NCI-H2029 (cell line): ENCODE measurements at places on chromosomes 12 and 14.

DNA sequence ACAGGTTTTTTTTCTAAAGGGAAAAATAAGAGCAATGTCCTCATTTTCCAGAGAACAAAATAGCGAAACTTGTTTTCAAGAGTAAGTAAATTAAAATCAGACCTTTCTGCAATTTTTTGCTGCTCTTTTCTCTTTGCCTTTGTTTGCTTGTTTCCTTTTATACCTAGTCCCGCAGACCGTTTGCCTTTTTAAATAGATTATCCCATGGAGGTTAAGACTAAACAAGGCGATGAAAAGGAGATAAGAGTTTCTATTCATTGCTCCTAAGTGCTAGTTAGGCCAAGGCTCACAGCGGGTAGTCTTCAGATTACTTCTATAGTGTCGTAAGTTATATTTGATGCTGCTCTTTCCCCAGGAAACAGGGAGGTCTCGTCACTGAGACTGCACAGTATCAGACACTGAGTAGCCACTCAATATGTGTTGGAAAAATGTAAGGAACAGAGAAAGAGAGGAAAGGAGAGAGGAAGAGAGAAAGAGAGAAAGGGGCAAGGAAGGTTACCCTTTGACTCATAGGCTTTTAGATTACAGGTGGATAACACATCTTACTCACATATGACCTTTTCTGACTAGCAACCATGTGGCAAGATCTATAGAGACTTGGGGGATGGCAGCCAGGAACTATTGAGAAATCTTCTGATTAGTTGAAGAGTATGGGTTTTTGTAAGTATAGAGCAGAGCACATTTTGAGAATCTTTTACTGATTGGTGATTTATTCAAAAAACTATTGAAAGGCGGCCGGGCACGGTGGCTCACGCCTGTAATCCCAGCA, 107.5 kb upstream of the PARP11 start:
- no peak for DNase-seq

DNA sequence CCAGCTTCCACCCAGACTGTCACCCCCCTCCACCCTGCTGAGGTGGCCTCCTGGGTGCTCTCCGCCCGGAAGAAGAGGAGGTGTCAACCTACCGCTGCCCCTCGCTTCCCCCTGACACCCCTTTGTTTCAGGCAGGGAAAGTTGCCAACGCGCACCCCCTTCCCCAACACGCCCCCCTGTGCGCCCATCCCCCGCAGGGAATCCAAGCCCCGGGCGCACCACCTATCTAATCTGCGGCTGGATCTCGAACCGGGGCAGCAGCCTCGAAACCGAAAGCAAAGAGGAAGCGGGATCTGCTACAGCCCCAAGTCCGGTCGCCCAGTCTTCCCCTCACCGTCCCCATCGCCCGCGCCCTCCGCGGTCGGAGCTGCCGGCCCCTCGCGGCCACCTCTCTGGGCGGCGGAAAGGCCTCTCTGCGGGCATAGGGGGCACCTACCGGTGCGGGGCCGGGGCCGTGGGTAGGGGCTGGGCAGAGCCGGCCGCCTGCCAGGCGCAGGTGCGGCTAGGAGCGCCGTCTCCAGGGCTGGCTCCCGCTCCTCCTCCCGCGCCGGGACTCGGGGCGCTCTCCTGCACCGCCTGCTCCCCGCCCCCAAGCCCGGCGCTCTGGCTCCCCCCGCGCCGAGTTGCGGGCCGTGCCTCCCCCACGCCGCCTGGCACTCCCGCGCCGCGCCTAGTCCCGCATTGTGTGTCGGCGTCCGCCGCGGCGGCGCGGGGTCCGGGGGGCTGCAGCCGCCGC, 18.3 kb upstream of the PLEKHH1 start:
- no peak for DNase-seq

DNA sequence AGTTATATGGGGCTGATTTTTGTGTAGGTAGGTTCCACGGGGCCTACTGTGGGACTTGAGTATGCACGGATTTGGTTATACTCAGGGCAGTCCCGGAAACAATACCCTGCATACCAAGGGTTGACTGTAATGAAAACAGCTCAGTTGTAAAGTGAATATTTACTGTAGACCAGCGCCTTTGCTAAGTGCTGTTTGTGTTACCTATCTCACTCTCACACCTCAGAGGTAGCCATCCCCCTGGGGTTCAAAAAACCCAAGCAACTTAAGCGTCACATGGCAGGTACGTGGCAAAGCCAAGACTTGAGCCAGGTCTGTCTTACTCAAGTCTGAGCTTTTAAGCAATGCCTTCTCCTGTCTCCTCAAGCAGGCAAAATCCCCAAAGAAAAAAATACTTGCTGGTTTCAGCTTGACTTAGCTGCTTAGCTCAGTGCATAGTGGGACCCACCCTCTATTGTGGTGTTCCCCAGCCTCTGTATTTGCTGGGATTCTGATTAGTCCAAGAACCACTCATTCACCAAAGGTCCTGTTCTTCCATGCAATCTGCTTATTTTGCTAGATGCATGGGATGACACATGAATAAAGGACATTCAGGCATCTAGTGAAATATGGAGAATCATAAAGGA, 34.2 kb upstream of the STRN3 start:
- no peak for DNase-seq

DNA sequence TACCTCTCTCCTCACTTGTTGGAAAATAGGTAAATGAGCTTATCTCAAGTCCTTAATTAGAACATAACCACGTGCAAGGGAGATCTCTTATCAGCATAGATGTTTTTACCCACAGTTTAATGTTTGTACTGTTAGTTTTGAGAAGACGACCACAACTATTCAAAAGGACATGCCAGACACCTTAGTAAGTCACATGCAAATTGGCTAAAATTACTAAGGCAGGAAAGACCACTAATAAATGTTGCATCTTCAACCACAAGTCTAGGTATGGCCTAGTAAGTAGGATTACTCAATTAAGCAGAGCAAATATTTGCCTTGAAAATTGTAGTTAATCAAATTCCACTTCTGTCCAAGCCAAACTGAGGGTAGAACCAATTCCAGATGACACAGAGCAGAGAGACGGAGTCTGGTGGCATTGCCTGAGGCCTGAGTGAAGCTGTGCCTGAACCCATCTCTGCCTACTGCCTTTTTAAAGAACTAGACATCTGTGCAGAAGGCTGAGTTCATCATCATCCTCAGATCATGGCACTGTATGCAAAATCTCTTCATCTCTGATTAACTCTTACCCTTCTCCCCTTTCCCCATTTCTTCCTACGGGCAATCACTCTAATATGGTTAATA, 29.7 kb upstream of the CHST11 start:
- no peak for DNase-seq

DNA sequence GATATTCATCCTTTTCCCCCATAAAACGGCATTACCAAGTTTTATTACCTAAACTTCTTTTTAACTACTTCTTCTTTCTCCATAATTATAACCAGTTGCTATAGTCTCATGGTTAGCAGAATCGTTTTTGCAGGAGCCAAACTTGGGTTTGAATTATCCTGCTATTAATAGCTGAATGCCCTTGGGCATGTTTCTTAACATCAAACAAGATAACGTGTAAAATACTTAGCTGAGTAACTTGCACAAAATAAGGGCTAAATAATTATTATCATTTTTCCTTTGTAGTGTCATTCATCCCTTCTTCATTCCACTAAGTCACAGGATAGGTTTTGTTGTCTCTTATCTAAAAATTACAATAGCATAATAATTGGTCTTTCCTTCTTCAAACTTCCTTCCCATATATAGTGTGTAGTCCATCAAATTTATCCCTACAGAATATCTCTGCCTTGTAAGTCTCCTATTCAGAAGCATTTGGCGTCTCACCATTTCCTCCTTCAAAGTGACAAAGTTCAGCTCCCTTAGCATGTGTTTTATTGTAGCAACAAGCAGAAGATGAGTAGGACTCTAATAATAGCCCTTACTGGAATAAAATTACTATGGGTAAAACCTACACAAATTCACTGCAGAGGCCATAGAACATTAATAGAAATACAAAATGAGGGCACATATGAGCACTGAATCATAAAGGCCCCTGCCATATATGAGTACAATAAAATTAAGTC, 63.8 kb downstream of the FAR2 start:
- DNase-seq = no peak

DNA sequence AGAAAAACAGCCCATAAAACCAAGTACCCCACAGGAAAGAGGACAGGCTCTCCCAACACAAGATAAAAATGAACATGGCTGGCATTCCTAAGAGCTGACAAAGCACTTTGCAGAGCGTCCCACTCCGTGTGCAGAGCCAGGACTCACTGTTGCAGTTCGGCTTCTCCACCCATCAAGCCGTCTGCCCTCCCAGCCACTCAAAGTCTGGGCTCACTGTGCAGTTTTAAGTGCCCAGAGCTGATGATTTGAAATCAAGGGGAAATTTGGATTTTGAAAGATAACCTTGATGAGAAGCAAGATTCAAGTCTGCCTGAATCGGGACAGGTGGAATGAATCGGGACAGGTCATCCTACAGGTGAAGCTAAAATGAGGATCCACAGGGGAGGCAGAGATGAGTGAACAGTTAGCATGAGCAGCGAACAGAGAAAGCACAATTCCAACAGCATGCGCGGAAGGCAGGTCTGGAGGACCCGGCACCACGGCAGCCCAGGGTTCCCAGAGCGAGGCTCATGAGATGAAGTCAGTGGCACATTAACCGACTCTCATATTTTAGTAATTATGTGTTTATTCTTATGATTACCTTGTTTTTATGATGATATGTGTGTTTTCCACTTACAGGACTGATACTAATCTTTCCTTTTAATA, 39.8 kb upstream of the GPR68 start:
- DNase-seq = no peak

GRCh38 chr14:99643343-99643742, 1.6 kb upstream of the HHIPL1 start:
- DNase-seq = no peak

- no peak for DNase-seq
Measured at GRCh38 chr12:110088936-110089335, 35.2 kb upstream of the IFT81 start.

GRCh38 chr12:15732341-15733061, 56.7 kb downstream of the EPS8 start:
- no peak for DNase-seq

DNA sequence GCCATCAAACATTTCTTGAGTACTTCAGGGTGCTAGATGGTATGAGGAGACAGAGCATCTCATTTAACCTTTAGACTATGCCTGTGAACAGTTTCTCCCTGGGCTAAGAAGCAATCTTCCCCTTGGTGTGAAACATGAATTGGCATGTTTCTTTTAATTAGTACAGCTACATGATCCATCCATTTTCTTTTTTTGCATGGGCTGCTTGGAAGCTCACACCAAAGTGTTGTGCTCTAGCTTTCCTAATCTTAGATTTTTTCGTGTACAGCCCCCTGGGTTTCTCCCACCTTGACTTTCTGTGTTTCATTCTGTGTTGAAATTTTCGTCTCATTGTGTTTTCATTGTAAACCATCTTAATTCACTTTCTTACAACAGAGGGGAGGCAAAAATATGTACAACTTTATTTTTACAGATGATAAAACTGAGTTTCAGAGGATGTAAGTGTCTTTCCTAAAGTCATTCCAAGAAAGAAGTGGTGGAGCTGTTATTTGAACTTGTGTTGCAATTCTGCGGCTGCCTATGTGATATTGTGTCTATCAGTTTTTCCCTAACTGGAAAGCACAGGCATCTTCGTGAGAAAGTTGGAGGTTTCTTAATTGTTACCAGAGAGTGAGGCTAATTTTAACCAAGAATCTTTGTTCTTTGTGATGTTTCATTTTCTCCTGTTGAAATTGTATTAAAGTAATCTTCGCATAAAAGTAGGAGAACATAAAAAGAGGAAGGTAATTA, 64.5 kb downstream of the DAAM1 start:
- DNase-seq = no peak

DNA sequence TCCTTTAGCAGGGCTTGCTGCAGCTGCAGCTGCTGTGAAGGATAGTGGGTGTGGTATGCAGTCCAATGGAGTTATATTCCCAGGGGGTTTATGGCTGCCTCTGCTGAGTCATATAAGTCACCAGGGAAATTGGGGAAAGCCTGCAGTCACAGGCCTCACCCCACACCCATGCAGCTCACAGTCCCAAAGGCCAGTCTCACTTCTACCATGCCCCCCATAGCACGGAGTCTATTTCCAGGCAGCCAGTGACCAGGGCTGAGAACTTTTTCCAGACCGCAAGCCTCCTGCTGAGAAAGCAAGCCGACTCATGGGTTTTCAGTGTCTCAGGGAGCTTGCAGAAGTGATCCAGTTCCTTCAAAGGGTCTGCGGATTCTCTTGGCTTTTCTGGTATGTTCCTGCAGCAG, 322.4 kb upstream of the CLEC14A start:
- DNase-seq = no peak

GRCh38 chr12:27253347-27253746, 9.3 kb downstream of the STK38L start:
- DNase-seq = no peak

GRCh38 chr12:110826592-110827200, 20.1 kb upstream of the CCDC63 start:
- peak; percentile 62 for DNase-seq

DNA sequence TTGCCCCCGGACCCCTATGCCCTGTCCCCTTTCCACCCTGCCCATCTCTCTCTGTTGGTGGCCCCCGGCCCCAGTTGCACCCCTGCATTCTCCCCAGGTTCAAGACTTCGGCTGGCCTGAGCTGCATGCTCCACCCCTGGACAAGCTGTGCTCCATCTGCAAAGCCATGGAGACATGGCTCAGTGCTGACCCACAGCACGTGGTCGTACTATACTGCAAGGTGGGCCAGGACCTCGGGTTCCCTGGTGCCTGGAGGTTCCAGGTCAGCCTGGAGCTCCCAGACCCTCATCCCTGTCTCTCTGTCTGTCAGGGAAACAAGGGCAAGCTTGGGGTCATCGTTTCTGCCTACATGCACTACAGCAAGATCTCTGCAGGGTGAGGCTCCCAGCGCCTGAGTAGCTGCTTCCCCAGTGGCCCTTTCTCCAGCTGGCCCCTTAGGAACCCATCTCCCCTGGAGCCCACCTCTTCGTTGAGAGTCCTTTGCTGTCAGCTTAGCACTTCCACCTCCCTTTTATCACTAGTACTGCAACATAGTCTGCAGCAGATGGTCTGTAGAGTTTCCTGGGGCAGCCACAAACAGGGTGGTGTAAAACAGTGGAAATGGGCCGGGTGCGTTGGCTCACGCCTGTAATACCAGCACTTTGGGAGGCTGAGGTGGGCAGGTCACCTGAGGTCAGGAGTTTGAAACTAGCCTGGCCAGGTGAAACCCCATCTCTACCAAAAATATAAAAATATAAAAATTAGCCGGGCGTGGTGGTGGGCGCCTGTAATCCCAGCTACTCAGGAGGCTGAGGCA, 5.8 kb downstream of the TNS2 start:
- DNase-seq = no peak

- no peak for DNase-seq
Measured at GRCh38 chr14:31071151-31071550, 45.0 kb upstream of the STRN3 start.
